Activated CD4-positive, alpha-beta T cell treated with anti-CD3 and anti-CD28 coated beads for 36 hours (primary cell): ENCODE measurements at places on chromosomes 7 and 10. TPM values are rescaled to one million over a fixed set of nuclear protein-coding genes. Genes with fewer than 3 reads are reported as not detected.

DNA sequence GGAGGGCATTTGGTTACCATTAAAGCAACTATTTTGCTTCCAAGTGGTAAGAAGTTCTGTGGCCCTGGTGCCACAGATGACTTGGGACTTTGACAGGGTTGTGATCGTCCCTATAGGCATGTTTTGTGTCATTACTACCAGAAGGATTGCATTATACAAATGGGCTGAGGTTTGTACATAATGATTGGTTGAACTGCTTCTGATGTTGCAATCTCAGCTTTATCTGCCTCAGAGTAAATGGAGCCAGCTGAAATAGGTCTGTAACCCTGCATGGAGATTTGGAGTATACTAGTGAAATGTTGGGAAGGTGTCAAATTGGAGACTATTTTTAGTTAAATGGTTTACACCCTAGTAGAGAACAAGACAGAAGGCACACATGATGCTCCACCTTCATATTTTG, 46.1 kb upstream of the SEPTIN7 start:
- H3K27me3 ChIP-seq = no peaks in the 10 kb centered on the region
- H3K4me3 ChIP-seq = no peak overlapping the region
- DNase-seq = no peak
- no peak overlapping the region for H3K27ac ChIP-seq
- peaks cover 3% of the 10 kb centered on the region for H3K4me1 ChIP-seq

PANK1 gene
- 4.0 TPM for total RNA-seq

FBXL13 gene
- 0.32 TPM for total RNA-seq

DNA sequence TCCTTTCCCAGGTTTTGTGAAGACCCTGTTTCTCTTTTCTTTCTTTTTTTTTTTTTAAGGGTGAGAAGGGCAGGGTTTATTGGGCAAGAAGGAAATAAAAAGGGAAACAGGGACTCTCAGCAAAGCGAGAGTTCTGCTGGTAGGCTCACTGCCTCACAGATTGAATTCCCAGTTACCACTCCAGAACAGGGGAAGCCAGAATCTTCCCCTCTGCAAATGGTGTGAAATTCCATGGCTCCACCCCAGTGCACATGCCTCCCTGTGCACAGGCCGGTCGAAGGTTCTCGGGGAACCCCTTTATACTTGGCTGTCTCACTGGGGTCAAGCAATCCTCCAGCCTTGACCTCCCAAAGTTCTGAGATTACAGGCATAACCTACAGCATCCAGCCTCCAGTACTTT, 10.5 kb upstream of the GUSB start:
- no peak for DNase-seq
- no peaks in the 10 kb centered on the region for H3K4me1 ChIP-seq
- no peaks in the 10 kb centered on the region for H3K36me3 ChIP-seq

DNA sequence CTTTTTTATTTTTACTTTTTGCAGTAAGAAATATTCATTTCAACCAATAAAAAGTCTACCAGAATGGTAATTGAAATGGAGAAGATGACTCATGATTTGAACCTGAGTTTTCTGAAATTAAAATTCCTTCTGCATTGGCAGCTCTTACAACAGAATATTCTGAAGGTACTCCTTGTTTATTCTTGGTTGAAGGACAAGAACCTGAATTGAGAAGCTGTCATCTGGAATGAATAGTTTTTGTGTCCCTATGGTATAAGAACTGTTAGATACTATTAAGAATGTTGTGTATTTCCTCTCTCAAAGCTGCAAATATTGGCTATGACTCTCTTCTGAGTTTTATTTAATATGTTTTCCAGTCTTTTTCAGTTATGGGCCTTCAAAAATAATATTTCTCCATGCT, 56.1 kb downstream of the CDK1 start:
- H3K27me3 ChIP-seq = peaks cover 3% of the 10 kb centered on the region
- no peaks in the 10 kb centered on the region for H3K36me3 ChIP-seq
- H3K27ac ChIP-seq = no peak overlapping the region
- no peak for DNase-seq
- no peak overlapping the region for H3K4me3 ChIP-seq
- H3K4me1 ChIP-seq = no peaks in the 10 kb centered on the region

GRCh38 chr10:104802941-104803340, 161.9 kb downstream of the SORCS3 start:
- H3K27ac ChIP-seq = no peak overlapping the region
- no peak overlapping the region for H3K4me3 ChIP-seq
- no peak for DNase-seq
- no peaks in the 10 kb centered on the region for H3K36me3 ChIP-seq
- H3K27me3 ChIP-seq = no peaks in the 10 kb centered on the region
- H3K4me1 ChIP-seq = no peaks in the 10 kb centered on the region

GDF2 gene
- not detected for total RNA-seq

- no peak overlapping the region for H3K4me3 ChIP-seq
- DNase-seq = no peak
- no peaks in the 10 kb centered on the region for H3K4me1 ChIP-seq
- no peaks in the 10 kb centered on the region for H3K27me3 ChIP-seq
- no peaks in the 10 kb centered on the region for H3K36me3 ChIP-seq
These were observed 46.4 kb upstream of the SAMD8 start for GRCh38 chr10:75065076-75065475.

ANKRD61 gene
- 0.19 TPM for total RNA-seq

DNA sequence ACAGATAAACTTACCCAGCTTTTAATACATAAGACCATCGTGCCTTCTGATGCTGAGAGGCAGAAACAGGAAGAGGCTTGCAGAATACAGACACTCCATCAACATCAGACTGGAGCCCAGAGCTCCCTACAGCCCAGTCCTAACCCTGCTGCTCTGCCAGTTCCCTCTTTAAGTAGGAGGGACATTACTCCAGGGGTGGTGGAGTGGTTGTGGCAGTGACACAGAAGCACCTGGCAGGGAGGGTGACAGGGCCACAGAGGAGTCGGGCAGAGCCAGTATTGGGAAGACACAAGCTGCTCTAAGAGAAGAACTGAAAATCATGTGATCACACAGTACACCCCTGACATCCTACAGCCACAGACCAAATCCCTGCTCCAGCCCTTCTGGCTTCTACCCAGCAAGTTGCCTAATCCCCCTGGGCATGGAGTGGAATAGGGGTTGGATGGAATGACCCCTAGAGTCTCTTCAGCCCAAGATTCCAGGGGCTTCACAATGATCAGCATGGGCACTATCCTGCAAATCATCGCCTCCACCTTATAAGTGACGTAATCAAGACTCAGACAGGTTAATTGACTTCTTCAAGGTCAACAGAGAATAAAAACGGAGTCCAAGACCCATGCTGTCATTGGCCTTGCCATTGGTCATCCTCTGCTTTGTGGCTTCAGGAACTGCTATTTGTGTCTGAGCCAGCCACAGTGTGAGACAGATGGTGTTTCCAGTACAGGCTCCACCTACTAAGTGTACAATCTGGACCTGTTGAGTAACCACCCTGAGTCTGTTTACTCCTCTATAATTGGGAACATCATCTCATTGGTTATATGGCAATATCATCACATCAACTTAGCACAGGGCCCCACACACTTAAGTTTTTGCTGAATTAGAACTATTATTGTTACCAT, 61.1 kb upstream of the ZMIZ1 start:
- no peaks in the 10 kb centered on the region for H3K27me3 ChIP-seq
- DNase-seq = no peak
- no peak overlapping the region for H3K27ac ChIP-seq
- peaks cover 3% of the 10 kb centered on the region for H3K4me1 ChIP-seq
- no peaks in the 10 kb centered on the region for H3K36me3 ChIP-seq

DNA sequence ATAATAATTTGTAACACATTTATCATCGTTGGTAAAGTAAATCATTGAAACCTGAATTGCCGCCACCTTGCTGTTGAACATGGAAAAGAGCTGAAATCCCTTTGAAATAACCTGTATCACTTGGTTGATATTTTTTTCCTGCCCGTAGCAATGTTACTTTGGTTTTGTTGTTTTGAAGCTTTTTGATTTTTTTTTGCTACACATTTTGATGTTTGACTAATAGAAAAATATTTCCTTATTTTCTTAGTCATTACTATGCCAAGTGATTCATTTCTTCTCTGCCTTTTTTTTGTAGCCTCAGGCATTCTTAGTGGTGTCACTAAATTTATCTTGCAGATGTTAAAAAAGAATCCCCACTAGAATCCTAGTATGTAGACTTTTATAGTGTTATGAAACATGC, 235.1 kb upstream of the MEOX2 start:
- no peaks in the 10 kb centered on the region for H3K4me1 ChIP-seq
- no peak overlapping the region for H3K27ac ChIP-seq
- DNase-seq = no peak
- no peaks in the 10 kb centered on the region for H3K27me3 ChIP-seq

GRCh38 chr10:112024079-112024478, 159.5 kb downstream of the GPAM start:
- H3K27ac ChIP-seq = no peak overlapping the region
- H3K4me3 ChIP-seq = no peak overlapping the region
- H3K27me3 ChIP-seq = no peaks in the 10 kb centered on the region
- DNase-seq = no peak
- H3K4me1 ChIP-seq = no peaks in the 10 kb centered on the region

SLC13A1 gene
- total RNA-seq = not detected

GRCh38 chr7:155878250-155878649, 66.0 kb upstream of the SHH start:
- H3K4me3 ChIP-seq = no peak overlapping the region
- no peak for DNase-seq
- H3K36me3 ChIP-seq = no peaks in the 10 kb centered on the region
- no peaks in the 10 kb centered on the region for H3K4me1 ChIP-seq
- no peak overlapping the region for H3K27ac ChIP-seq
- peaks cover 8% of the 10 kb centered on the region for H3K27me3 ChIP-seq

GSTO2 gene
- 2.1 TPM for total RNA-seq

- H3K27ac ChIP-seq = peak overlapping the region; percentile 99
- H3K4me3 ChIP-seq = peak overlapping the region; percentile 98
- H3K27me3 ChIP-seq = no peaks in the 10 kb centered on the region
- H3K36me3 ChIP-seq = peaks cover 38% of the 10 kb centered on the region
These were observed 6.5 kb downstream of the AGFG2 start for GRCh38 chr7:100545360-100546128.

OR2A1 gene
- not detected for total RNA-seq

CFAP43 gene
- total RNA-seq = 0.09 TPM

DNA sequence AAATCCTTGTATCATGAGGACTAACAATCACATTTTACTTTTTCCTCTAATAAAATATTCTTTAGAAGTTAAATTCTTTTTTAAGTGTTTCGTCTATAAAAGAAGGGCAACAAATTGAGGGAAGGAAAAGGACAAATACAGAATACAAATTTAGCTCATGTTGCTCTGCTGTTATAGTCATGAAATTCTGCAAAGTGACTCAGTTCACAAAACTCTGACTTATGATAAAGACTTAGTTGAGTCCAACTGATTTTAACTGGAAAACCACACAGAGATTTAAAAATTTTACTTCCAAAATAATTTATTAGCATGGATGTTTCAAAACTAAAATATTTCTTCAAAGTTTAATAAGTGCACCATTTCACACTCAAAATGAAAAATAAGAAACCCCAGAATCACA, 75.0 kb upstream of the GPR22 start:
- H3K27ac ChIP-seq = no peak overlapping the region
- peaks cover 8% of the 10 kb centered on the region for H3K36me3 ChIP-seq
- no peak for DNase-seq
- H3K27me3 ChIP-seq = no peaks in the 10 kb centered on the region
- H3K4me3 ChIP-seq = no peak overlapping the region

PLCE1 gene
- 0.02 TPM for total RNA-seq

DNA sequence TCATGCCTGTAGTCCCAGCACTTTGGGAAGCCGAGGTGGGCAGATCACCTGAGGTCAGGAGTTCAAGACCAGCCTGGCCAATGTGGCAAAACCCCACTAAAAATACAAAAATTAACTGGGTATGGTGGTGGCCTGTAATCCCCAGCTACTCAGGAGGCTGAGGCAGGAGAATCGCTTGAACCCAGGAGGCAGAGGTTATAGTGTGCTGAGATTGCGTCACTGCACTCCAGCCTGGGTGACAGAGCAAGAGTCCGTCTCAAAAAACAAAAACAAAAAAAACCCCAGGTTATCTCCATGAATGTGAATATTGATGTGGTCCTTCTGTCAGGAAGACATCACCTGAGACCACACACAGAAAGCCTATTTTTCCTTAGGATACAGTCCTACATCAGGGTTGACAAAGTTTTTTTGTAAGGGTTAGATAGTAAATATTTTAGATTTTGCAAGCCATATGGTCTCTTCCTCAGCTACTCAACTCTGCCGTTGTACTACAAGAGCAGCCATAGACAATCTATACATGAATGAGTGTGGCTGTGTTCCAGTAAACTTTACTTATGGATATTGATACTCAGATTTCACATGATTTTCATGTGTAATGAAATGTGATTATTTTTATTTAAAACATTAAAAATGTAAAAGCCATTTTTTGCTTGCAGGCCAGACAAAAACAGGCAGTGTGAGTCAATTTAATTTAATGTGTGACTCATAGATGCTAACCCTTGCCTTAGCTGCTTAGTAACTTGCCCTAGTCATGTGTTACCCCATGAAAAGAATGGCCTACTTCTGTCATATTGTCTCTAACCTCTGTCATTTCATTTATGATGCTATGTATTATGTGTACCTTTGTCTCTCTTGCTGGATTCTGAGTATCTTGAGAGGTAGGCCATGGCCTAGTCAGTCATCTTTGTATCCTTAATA, 78.1 kb downstream of the TPST1 start:
- H3K27me3 ChIP-seq = no peaks in the 10 kb centered on the region
- H3K27ac ChIP-seq = no peak overlapping the region
- no peaks in the 10 kb centered on the region for H3K4me1 ChIP-seq

DNA sequence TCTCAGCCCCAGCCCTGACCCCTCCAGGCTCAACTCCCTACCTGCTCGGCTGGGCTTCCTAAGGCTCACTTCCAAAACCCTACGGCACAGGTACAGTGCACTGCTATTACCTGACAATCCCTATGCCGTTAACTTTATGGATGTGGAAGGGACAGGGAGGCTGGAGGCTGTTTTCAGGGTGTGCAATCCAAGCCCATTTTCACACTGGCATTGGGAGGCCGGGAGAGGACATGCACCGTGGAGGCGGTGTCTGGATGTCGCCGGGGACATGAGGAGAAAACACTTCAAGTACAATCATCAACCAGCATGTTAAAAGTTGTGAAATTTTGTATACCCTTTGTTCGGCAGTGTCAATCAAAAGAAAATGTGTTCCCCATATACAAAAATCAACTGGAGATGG, 80.1 kb downstream of the MAD1L1 start:
- H3K36me3 ChIP-seq = no peaks in the 10 kb centered on the region
- H3K4me3 ChIP-seq = no peak overlapping the region
- no peaks in the 10 kb centered on the region for H3K27me3 ChIP-seq
- H3K27ac ChIP-seq = no peak overlapping the region
